ENCODE measurements at places on chromosomes 12 and 14. TPM values are rescaled to one million over a fixed set of nuclear protein-coding genes. Genes with fewer than 3 reads are reported as not detected.

- no peak for DNase-seq
Measured at GRCh38 chr12:80353254-80353653, 90.8 kb upstream of the PTPRQ start.

GRCh38 chr12:5923751-5924150 lies 21.3 kb downstream of the ANO2 start:
- DNase-seq = no peak

- DNase-seq = no peak
Measured at GRCh38 chr12:64125913-64126312, 96.2 kb downstream of the KICS2 start.

DNA sequence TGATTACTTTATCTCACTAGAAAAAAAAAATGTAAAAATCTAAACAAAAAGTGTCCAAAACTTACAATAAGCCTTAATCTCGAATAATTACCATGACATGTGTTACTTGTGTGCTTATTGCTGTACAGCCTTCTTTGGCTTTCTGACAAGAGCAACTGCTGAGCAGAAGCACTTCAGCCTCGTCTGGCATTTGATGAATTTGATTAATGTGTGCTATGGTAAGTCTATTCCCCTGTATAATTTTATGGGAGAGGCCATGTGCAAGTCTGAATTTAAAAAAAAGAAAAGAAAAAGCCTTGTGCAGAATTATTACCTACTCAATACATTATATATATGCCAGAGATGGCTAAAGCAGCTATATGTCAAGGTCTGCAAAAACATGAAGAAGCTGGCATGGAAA lies 113.9 kb downstream of the AEBP2 start:
- DNase-seq = no peak

DNA sequence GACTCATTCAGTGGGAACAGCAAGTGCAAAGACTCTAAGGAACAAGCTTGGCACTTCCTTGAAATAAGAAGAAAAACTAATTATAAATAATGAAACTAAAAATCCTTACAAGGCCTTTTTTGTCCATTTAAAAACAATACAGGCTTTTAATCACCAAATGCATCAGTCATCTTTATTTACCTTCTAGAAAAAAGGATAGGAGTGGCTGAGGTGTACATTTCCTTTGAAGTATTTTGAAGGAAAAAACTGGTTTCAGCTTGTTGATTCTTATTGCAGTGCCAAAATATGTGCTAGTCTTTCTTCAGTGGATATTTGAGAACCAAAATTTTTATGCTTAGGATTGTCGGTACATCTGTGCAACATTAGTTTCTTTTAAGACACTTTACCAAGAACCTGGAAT lies 29.8 kb downstream of the MED21 start:
- DNase-seq = no peak

GRCh38 chr14:88829685-88830302 lies 5.3 kb downstream of the TTC8 start:
- no peak for DNase-seq

DNA sequence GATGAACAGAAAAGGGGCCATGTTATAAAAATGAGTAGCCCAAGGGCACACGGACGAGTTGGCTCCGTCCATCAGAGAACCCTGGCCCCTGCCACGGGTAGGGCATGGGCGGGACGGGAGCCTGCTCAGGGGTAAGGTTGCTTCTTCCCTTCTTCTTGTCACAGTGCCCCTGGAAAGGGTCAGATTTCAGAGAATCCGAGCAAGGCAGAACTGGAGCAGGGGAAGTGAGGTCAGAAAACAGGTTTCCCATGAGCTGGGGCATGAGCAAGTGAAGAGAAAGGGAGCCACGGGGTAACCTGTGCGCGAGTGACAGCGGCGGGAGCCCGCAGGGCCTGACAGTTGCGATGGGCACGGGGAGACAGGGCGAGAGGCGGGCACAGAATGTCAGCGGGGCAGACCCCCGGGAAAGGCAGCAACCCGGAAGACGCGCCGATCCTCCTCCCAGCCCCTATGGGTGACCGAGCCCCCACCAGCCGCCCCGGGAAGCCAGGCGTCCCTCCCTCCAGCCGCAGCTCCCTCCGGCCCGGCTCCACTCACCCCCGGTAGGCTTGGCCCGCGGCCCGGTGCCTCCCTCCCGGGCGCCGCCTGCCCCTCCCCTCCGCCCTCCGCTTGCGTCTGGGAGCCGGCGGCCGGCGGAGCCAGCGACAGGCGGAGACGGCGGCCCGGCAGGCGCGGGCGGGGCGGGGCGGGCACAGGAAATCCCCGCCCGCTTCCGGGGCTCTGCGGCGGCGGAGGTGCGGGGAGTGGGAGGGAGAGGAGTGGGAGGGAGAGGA lies at the start of gene ZNF641:
ZNF641 (minus strand) TSS at position 671 of the 773 bp plus-strand sequence. CDS start 2,829 bp downstream, outside the sequence.
- DNase-seq = peak; percentile 34

- DNase-seq = no peak
Measured at GRCh38 chr12:38544330-38545066, 227.9 kb downstream of the ALG10B start.

DNA sequence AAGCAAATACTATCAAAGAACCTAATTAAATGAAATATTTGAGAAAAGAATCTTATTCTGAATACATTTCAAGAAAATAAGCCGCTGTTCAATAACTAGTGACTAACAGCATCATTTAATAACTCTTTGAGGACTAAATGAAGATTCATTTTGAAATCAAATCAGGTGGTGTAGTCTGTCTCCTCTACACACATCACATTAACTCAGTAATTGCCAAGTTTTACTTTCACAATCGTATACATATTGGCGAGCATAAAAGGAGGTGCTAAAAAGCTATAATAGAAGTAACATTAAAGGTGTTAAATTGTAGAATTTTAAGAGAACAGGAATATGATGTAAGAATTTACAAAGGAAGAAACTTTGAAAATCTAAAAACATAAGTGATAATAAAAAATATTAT lies 185.1 kb downstream of the MDGA2 start:
- no peak for DNase-seq

GRCh38 chr12:26047401-26048226 lies 77.2 kb downstream of the BHLHE41 start:
- no peak for DNase-seq

GRCh38 chr12:96204381-96204780 lies 10.2 kb downstream of the ELK3 start:
- no peak for DNase-seq

GRCh38 chr12:104490186-104490585 lies 33.4 kb downstream of the CHST11 start:
- DNase-seq = no peak

DNA sequence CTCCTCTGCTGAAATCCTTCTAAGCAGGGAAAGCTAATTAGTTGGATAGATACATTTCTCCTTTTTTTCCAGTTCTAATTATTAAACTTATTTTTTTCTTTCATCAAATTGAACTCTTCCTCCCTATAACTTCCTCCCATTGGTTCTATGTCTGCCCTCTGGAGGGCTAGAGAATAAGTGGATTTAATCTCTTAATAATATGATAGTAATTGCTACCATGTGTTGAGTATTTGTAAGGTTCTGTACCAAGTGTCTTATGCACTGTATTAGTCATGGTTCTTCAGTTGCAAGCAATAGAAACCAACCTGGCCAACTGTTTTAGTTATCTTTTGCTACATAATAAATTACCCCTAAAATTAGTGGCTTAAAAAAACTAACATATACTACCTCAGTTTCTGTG lies 190.5 kb upstream of the PLXNC1 start:
- no peak for DNase-seq

- DNase-seq = no peak
Measured at GRCh38 chr14:90040411-90040810, 21.4 kb upstream of the KCNK13 start.

DNA sequence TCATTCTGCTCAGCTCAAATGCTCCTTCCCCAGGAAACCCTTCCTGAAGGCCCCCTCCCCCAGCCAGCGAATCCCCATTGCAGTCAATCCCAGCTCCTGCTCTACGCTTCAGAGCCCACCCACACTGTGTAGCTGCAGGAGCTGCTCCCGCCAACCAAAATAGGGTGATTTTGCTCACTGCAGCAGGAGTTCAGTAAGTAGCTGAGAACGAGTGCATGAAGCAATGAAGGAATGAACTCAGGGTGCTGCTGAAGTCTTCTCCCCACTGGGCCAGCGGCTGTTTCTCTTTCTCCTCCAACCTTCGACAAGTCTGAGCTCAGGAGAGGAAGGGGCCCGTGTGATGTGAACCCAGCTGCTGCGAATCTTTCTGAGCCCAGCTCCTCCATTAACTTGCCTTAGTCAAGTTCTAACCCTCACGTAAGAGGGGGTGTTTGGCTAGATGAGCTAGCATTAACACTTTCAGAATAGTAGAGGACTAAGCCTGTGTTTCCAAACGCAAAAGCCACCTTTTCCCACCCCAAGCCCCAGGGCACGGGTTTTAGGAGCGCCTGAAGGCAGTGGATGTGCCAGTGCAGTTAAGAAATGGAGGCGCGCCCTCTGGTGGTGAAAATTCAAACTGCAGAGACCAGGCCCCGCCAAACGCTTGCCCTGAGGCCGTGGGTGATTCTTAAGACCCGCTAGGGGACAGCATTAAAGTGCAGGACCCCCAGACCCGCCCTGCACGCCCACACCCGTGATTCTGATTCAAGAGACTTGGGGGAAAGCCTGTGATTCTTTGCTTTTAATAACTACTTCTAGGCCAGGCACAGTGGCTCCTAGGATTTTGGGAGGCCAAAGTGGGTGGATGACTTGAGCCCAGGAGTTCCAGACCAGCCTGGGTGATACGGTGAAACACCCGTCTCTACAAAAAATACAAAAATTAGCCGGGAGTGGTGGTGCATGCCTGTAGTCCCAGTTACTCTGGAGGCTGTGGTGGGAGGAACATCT lies 11.9 kb upstream of the SERPINA4 start:
- DNase-seq = no peak

GRCh38 chr12:46499901-46500300 lies 127.3 kb upstream of the SLC38A2 start:
- DNase-seq = no peak

DNA sequence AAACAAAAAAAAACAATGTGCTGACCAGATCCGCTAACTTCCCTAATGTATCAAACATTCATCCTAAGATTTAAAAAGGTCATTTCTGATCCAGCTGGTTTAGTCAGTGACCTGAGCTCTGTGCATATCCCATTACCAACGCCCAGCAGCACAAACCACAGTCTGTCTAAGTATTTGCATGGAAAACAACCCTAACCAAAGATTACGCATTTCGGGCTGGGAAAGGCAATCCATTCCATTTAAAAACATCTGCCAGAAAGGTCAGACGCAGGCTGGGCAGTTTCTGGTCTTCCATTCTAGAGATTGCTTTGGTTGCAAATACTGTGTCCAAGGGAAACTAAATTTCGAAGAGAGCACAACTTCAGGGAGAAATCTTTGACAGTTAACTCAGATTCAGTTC lies 234.9 kb downstream of the FLRT2 start:
- no peak for DNase-seq

- no peak for DNase-seq
Measured at GRCh38 chr14:30710876-30711275, 88.8 kb downstream of the SCFD1 start.

- no peak for DNase-seq
Measured at GRCh38 chr12:97177481-97177880, 270.4 kb downstream of the NEDD1 start.

DNA sequence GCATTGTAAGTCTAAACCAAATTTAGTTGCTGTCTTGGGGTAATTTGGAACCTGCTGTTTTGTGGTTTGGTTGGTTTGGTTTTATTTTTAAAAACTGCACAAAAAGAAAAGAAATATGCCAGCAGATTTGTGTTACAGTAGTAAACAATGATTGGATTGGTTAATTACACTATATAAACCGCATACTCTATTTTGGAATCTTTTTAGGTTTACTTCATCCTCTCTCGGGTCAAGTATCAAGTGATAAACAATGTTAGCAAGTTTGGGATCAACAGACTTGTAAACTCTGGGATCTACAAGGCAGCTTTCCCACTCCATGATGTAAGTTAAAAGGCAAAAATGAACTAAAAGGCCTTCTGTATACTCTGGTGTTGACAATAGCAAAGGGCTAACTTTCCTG lies 132.4 kb downstream of the ANO6 start:
- no peak for DNase-seq

TOMM20L gene
- 0.43 TPM for polyA plus RNA-seq

MSRB3 gene
- polyA plus RNA-seq = 48.6 TPM

STAB2 gene
- polyA plus RNA-seq = 3.9 TPM

LRRC43 gene
- polyA plus RNA-seq = 0.29 TPM

IRAK3 gene
- polyA plus RNA-seq = 4.4 TPM

KRT77 gene
- polyA plus RNA-seq = not detected

PLEK2 gene
- 0.89 TPM for polyA plus RNA-seq

ACOT4 gene
- polyA plus RNA-seq = 0.29 TPM

BCL2L14 gene
- not detected for polyA plus RNA-seq

KRT6A gene
- polyA plus RNA-seq = not detected

DEPDC4 gene
- 1.0 TPM for polyA plus RNA-seq

OR6S1 gene
- polyA plus RNA-seq = not detected

FAM222A gene
- 9.8 TPM for polyA plus RNA-seq

CARMIL3 gene
- 0.18 TPM for polyA plus RNA-seq

SYCP3 gene
- polyA plus RNA-seq = 0.46 TPM

KRT73 gene
- not detected for polyA plus RNA-seq

RD3L gene
- not detected for polyA plus RNA-seq

ACSM4 gene
- polyA plus RNA-seq = 0.09 TPM

STXBP6 gene
- polyA plus RNA-seq = 15.4 TPM

ISCU gene
- 98.7 TPM for polyA plus RNA-seq
